Smooth muscle cell of trachea (primary cell): ENCODE measurements at places on chromosomes 7 and 10. TPM values are rescaled to one million over a fixed set of nuclear protein-coding genes. Genes with fewer than 3 reads are reported as not detected.

OR2A42 gene
- total RNA-seq, result 0.15 TPM in 1 of 2 replicates, not detected in the other

FEZF1 gene
- not detected in 2 replicates for total RNA-seq

TNPO3 gene
- total RNA-seq, result 73.6 and 77.1 TPM in 2 replicates

ARMH3 gene
- 15.9 and 17.9 TPM in 2 replicates for total RNA-seq

CFAP69 gene
- 5.5 and 6.4 TPM in 2 replicates for total RNA-seq

RELN gene
- 4.7 and 6.0 TPM in 2 replicates for total RNA-seq

CALCR gene
- not detected in 2 replicates for total RNA-seq

CCZ1 gene
- 27.6 and 51.3 TPM in 2 replicates for total RNA-seq

CYP26C1 gene
- under 0.01 TPM in 1 of 2 replicates, not detected in the other for total RNA-seq

SPDYE9 gene
- total RNA-seq, result under 0.01 TPM in 1 of 2 replicates, not detected in the other

BUD31 gene
- total RNA-seq, result 79.9 and 101 TPM in 2 replicates

CCDC3 gene
- total RNA-seq, result under 0.01 TPM in 1 of 2 replicates, not detected in the other

FAM25A gene
- total RNA-seq, result not detected in 2 replicates

MYL7 gene
- total RNA-seq, result not detected in 2 replicates

CFAP70 gene
- 0.87 and 1.7 TPM in 2 replicates for total RNA-seq

CYP3A7 gene
- total RNA-seq, result 0.33 TPM in 1 of 2 replicates, not detected in the other

ANTXRL gene
- not detected in 2 replicates for total RNA-seq

NRCAM gene
- 0.50 and 1.5 TPM in 2 replicates for total RNA-seq

UPP1 gene
- 6.0 and 6.5 TPM in 2 replicates for total RNA-seq

INSYN2A gene
- 0.73 and 2.6 TPM in 2 replicates for total RNA-seq

ATG9B gene
- total RNA-seq, result under 0.01 and 0.15 TPM in 2 replicates

TMEM196 gene
- not detected in 2 replicates for total RNA-seq

LEP gene
- total RNA-seq, result not detected in 2 replicates

POM121 gene
- total RNA-seq, result 6.6 and 6.7 TPM in 2 replicates

KLF14 gene
- under 0.01 TPM in 1 of 2 replicates, not detected in the other for total RNA-seq

FOXI2 gene
- total RNA-seq, result not detected in 2 replicates
